SHP77 treated with DMSO at 0.1 percent for 48 hours (cell line): ENCODE measurements at places on chromosomes 13 and 19.

GRCh38 chr13:99528547-99528946 is 27.3 kb downstream of the TM9SF2 start:
- DNase-seq, result peak; percentile 15

GRCh38 chr19:28730791-28731512 is 482.0 kb downstream of the UQCRFS1 start:
- DNase-seq, result no peak

GRCh38 chr13:83929157-83929556 is 46.9 kb upstream of the SLITRK1 start:
- no peak for DNase-seq

DNA sequence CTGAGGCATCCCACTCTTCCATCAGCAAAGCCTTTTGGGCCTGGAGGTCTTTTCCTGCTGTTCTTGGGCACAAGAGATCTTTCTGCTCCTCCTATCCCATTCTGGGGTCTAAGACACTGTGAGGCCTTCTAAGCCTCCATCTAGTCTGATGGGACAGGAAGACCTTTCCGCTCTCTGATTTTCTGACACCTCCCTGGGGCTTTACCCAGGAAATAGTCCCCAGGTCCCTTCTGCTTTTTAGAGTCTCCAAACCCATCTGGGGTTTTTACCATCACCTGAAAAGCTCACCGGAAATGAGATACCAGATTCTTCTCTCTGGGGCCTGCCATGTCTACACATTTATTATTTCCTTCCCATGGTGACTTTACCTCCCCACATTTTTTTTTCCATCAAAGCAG is 21.1 kb downstream of the CLEC17A start:
- DNase-seq, result no peak

DNA sequence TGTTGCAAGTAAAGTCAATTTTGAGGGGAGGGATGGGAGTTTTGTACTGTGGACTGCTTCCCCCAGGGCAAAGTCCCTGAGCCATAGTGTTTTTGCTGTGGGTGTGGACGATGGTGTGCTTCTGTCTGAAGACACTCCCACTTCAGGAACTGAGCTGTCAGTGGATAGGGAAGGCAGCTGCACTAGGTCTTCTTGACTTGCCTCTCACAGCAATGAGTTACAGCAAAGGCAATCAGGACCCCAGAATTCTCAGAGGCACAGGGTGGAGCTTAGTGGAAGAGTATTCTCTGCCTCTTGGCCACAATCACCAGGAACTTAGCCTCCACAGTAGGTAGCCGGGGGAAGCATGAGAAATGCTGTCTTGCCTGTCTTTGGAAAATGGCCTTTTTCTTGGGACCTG is 1416.6 kb upstream of the MIR17HG start:
- DNase-seq, result no peak

DNA sequence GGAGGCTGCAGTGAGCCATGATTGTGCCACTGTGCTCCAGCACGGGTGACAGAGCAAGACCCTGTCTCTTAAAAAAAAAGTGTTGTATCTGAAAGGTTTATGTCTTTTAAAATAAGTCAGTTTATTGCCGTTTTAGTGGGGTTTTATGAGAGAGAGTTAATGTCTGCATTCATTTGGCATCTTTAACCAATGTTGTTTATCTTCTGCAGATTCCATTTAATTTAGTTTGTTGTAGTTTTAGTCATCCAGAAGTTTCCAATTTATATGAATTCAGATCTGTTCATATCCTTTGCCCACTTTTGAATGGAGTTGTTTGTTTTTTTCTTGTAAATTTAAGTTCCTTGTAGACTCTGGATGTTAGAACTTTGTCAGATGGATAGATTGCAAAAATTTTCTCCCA is 36.7 kb upstream of the LPAR6 start:
- DNase-seq, result no peak

- no peak for DNase-seq
These were observed at the start of gene MTUS2 for GRCh38 chr13:28820099-28821051. TSS of gene MTUS2 (plus strand) at chr13:28820339.

GRCh38 chr19:29724102-29724641 is 9.1 kb upstream of the C19orf12 start:
- no peak for DNase-seq

- no peak for DNase-seq
These were observed 18.6 kb upstream of the RASA3 start for GRCh38 chr13:114151031-114151430.

GRCh38 chr19:3589439-3589838 is 4.2 kb downstream of the GIPC3 start:
- DNase-seq, result no peak

- no peak for DNase-seq
These were observed 14.7 kb downstream of the SMARCA4 start for GRCh38 chr19:10975374-10976130.

- no peak for DNase-seq
These were observed 121.7 kb downstream of the FNDC3A start for GRCh38 chr13:49097374-49097773.

DNA sequence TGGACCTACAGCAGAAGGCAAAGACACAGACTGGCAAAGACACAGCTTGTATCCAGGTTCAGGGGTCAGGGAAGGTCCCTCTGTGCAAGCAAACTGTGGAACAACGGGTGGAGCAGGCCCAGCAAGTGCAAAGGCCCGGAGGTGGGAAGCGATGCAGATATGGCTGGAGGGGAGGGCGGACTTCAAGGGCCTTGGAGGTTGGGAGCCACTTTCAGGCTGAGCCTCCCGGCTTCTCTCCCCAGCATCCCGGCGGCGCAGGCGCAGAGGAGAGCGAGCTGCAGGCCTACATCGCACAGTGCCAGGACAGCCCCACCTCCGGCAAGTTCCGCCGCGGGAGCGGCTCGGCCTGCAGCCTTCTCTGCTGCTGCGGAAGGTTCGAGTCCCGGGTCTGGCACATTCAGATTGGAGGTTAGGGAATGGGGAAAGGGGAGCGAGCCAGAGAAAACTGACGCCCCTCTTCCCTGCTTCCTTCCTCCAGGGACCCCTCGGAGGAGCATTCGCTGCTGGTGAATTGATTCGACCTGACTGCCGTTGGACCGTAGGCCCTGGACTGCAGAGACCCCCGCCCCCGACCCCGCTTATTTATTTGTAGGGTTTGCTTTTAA is 2.1 kb upstream of the PNPLA6 start:
- DNase-seq, result no peak

DNA sequence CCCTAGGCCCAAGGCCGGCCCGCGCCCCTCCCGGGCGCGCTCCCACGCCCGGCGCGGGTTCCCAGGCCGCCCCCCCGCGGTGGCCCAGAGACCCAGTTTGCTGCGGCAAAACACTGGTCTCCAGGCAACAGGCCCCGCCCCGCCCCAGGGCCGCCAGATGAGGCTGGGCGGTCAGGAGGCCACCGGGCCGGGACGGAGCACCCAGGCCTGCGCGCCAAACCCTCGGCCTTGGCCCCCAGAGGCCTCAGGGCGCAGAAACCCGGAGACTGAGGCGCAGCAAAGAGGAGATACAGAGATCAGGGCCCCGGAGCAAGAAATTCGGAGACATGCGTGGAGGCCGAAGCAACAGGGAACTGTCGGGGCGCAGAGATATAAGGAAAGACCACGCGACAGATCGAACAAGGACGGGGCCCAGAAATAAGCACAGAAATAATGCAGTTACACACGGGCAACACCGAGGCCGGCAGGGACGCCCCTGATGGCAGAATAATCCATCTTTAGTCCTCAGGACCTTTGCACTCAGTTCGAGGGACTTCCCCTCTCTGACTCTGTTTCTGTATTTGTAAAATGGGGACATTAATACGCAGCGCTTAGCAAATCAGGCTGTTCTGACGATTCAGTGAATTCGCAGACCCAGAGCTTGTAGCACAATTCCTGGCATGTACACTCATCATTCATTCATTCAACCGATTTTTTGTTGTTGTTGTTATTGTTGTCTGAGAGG is 20.8 kb upstream of the ERCC1 start:
- peak; percentile 44 for DNase-seq

DNA sequence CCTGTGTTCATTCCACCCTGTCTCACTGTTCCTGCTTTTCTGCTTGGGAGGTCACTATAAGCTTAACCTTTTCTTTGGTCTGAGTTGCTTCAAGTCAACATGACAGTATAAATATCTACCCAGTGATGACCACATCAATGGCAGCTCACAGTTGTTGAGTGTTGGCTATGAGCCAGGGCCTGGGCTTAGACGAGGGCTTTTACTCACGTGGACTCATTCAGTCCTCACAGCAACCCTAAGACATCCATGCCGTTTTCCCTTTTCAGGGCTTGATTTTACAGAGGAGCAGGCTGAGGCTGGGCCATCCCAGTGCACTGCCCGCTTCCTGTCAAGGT is 10.2 kb upstream of the CCDC97 start:
- DNase-seq, result no peak

- DNase-seq, result no peak
These were observed 139.2 kb downstream of the SLITRK5 start for GRCh38 chr13:87810391-87810801.

DNA sequence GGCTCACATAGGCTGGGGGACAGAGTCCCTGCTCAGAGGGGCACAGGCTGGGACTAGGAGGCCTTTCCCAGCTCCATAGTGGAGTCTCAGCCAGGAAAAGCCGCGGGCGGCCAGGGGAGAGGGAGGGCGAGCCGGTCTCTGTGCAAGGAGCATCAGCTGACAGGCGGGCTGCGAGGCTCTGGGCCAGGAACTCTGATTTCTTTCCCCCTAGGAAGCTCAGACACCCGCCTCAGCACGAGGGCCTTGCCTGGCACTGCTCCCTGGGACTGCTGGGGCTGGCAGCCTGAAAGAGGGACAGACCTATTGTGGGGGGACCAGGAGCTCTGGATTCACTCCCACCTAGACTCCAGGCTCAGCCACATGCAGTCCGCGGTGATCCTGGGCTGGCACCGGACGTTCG is 2.2 kb upstream of the PLK5 start:
- no peak for DNase-seq

DNA sequence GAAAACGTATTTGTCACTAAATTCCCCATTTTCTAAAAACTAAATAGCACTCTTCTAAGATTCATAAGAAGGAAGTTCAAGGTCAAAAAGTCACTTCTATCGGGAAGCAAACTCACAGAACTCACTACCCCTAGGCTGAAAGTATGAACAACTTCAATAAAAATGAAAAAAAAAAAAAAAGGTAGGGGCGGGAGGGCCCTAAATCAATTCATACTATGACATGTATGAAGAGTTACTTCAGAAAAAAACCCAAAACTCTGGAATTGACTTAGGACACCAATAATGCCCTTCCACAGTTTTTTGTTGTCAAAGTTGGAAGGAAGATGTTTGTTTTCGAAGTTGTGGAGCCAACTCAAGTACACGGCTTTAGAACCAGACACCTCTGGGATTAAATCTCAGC is 1.1 kb downstream of the SUCLA2 start:
- no peak for DNase-seq

DNA sequence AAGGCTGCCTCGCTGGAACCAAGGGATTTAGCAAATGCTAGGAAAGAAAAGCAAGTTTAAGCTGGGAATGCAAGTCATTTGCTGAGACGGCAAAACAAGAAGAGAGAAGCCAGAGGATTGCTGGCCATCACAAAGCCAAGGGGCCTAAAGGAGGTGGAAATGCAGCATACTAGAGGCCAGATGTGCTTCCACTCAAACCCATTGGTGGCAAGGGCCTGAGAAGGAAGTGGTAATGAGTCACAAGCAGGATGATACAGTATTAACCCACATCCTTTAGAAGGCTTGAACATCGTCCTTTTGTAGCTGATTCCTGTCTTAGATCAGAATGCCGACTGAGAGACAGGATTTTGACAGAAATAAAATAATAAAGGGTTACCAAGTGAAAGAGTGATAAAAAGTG is 68.2 kb downstream of the ITGBL1 start:
- DNase-seq, result no peak

DNA sequence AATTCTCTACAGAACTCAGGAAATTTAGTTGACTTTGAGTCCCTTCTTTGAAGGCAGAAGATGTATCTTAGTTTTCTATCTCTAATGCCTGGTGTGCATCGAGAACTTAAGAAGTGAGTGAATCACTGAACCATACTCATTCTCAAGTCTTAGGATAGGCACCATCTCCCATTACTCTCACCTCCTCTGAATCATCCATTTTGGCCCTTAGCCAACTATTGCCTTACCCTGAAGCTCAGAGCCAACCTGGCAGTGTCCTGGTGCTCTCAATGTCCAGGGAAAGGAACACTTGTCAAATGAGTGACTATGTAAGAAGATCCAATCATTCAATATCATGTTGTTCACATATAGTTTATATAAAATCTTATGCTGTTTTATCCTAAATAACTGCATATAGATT is 146.6 kb downstream of the RGCC start:
- DNase-seq, result no peak

GRCh38 chr19:30047432-30047831 is 105.4 kb downstream of the URI1 start:
- no peak for DNase-seq

GRCh38 chr13:108427355-108427754 is 157.8 kb downstream of the TNFSF13B start:
- no peak for DNase-seq

GRCh38 chr13:85255978-85256377 is 543.2 kb downstream of the SLITRK6 start:
- no peak for DNase-seq

DNA sequence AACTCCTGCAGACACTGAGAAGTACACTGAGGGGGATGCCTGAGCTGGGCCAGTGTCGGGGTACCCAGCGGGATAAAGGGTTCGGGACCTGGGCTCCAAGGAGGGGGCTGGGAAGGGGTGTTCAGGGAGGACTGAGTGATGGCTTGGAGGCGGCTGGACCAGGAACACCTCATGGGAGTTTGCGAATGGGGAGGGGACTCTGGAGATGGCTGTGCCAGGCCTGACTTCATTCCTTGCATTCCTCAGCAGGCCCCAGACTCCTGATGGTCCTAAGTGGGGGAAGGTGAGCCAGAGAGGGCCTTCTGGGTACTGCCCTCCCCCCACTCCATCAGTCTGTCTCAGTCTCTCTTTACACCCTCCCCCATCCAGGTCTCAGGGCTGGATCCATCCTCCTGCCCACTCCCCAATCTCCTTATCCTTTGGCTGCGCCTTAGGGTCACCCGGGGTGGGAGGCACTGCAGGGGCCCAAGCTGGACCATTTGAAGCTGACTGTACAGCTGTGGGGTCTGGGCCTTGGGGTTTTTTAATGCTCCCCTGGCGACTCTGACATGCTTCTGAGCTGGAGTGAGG is 13.8 kb downstream of the PAK4 start:
- no peak for DNase-seq

GRCh38 chr13:45353895-45354294 is 12.9 kb upstream of the TPT1 start:
- DNase-seq, result no peak

DNA sequence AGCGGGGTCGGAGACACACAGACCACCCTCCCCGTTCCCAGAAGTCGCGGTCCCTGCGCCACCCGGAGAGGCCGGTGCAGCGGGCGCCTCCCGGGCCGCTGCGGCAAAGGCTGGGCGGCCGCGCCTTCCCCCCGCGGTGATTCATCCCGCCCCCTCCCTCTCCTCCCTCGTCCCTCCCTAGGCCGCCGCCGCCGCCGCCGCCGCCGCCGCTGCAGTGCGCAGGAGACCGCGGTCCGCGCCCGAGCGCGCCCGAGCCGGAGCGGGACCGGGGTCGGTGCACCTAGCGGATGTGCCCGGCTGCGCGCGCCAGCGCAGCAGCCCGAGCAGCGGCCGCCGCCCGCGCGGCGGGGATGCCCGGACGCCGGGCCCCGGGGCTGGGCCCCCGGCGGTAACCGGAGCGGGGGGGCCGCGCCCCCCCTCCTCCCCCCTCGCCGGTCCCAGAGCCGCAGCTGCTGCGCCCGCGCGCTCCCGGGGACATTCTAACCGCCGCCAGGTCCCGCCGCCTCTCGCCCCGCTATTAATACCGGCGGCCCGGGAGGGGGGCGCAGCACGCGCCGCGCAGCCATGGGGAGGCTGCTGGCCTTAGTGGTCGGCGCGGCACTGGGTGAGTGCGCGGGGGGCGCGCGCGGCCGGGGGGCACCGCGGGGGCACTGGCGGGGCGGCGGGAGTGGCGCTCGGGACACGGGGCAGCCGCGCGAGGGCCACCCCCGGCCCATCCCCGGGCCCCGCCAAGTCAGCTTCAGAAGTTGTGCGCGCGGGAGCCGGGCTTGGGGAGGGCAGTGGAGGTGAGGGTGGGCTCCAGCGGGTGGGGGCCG is at the start of gene SCN1B:
SCN1B (plus strand) TSS at position 214 of the 815 bp plus-strand sequence; CDS start at position 565, 351 bp downstream.
- DNase-seq, result no peak
